ENCODE measurements at places on chromosomes 7 and 10.
A peak's percentile ranks its signal among the peaks of the same experiment; 100 is the strongest.

DNA sequence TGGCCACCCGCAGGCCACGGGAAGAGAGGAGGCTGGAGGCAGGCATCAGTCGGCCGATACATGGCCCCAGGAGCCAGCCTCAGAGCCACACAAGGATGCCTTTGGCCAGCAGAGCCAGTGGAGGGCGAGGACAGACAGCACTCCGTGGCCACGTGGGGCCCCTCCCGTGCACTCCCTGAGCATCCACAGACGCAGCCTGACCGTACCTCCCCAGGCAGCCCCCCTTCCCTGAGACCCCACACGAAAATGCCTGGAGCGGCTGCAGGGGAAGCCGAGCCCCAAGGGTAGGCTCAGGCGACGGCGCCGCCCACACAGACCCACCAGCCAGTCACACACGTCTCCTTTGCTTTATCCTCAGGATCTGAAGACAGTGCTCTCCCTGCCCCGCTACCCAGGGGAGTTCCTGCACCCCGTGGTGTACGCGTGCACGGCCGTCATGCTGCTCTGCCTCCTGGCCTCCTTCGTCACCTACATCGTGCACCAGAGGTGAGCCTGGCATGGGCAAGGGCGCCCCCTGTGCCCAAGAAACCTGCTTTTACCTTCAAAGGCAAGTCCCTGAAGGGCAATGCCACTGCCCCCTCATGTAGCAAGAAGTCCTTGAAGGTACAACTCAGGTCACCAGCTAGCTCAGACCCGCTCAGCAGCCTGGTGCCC, 9.0 kb downstream of the ADGRA1 start:
- no peak for DNase-seq

- no peak for DNase-seq
Observed at GRCh38 chr7:99559175-99559915, 903 bp downstream of the ZNF655 start.

DNA sequence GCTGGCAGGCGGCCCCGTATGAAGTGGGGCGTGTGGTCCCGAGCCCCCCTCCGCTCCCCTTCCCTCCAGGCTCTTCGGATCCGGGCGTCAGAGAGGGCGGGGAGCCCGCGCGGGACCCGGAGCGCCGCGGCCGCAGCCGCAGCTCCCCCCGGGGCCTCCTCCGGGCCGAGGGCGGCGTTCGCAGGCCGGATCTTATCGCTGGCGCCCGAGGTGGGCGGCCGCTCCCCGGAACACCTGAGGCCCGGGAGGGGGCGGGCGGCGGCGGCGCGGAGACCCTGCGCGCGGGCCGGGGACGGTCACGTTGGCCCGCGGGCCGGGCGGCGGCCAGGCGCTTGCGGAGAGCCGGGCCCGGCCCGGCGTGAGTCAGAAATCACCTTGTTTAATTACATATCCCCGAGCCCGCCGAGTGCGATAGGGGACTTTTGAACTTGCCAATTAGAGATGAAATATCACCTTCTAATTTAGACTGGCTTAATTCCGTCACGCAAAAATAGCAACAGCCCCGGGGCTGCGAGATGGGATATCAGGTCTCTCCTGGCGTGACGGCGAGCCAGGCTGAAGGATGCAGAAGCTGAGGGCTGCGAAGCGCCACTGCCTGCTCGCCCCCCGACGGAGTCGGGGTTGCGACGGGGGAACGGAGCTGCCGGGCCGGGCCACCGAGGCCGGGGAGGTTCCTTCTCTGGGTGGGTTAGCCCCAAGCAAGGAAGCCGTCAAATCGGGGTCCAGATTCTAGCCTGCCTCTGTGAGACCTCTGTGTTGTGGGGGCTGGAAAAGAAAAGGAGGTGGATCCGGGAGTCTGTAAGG, 43.4 kb downstream of the LDB3 start:
- peak; percentile 8 for DNase-seq

DNA sequence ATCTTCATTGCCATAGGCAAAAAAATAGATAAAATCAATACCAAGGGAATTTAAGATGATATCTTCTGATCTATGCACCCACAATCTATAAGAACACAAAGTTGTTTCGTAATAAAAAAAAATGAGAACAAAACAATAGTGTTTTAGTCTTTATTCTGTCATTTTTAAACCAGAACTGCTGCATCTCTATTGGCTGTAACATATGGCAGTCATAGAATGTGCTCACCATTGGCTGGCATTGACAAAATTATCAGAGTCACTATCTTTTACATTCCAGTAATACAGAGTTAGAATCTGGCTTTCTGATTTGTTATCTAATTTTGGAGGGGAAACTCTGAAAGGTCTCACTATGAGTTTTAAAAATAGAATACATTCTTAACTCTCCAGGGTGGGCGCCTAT, 138.6 kb upstream of the CCDC6 start:
- DNase-seq = no peak

- DNase-seq = no peak
Observed at GRCh38 chr10:126536148-126536547, 134.3 kb downstream of the C10orf90 start.

- no peak for DNase-seq
Observed at GRCh38 chr10:35452847-35453246, 116.5 kb downstream of the CCNY start.

DNA sequence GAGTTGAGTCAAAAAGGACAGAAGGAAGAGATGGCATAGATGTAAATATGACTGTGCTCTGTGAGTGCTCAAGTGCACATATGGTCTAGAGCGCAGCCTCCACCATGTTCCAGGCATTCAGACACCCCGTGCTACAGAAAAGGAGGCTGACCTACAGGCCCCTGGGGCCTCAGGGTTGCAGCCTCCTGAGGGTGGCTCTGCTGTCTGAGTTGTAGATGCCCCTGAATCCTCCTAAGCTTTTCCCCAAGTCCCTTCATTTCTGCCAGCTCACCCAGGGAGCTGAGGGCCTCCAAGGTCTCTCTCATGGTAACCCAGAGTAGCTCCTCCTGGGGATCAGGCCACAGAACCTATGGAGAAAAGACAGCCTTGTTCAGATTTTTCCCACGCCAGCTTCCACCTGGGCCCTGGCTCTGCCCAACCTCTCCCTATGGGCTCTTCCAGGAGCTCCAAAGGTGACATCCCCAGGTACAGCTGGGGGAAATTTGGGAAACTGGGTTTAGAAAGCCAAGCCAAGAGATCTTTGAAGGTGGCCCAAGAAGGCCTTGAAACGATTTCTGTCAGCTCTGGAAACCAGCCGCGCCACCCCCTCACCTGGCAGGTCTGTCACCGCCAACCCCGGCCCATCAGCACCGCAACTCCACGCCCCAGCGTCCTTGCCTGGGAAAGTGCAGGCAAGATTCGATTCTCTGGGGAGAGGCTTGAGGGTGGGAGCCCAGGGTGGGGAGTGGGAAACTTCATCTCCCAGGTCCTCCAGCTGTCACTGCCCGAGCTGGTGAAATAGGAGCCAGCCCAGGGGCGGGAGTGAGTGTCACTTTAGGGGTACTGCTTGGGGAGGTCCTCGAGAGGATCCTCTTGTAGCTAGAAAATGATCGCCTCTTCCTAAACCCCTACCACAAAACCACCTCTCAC, 2.4 kb downstream of the ZNF467 start:
- no peak for DNase-seq

DNA sequence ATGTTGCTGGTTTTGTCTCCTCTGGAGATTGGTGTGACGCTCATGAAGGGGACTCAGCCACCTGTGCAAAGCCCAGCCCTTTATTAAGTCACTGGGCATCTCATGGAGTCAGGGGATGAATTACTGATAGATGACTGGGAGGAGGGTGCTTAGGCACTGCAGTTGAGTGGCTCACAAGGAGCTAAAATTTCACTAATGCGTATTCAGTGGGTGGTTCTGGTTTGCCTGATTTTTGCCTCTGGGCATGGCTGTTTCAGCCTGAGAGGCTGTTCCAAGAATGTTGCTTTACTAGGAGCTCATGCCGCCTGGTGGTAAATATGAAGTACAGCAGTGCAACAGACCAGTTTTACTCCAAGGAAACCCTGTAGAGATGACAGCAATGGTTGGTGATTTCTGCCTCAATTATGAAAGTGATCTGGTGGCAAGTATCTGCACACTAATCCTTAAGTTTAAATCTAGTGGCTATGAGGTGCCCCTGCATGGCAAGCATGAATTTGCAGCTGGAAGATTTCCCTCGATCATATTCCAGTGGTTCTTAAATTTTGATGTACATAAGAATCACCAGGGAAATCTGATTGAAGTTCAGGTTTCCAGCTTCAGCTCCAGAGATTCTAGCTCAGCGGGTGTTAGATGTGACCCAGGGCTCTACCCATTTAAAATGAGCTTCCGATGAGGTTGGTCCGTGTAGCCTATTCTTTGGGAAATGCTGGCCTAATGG, 19.9 kb downstream of the ACTA2 start:
- DNase-seq = peak; percentile 19

GRCh38 chr10:80684259-80684658, 146.6 kb downstream of the SH2D4B start:
- DNase-seq = no peak

- DNase-seq = no peak
Observed at GRCh38 chr10:25300073-25300472, 125.3 kb downstream of the GPR158 start.

DNA sequence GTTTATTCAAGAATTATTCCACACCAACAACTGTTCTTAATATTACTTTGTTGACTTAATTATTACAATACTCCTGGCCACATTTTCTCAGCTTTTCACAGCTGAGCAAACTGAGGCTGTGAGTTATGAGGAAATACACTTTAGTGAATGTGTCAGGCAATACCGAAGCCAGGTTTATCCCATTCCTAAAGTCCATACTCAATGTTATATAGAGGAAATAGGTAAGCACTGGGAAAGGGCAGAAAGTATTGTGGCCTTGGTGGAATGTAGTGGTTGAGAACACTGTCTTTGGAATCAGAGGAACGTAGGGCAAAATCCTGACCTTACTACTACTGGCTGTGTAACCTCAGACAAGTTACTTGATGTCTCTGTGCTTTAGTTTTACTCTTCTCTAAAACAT, 110.8 kb downstream of the CD36 start:
- no peak for DNase-seq

- no peak for DNase-seq
Observed at GRCh38 chr7:141949021-141949420, 2.2 kb upstream of the CLEC5A start.

GRCh38 chr10:60607372-60607771, 170.9 kb upstream of the CDK1 start:
- no peak for DNase-seq

GRCh38 chr7:16212610-16213009, 208.7 kb downstream of the CRPPA start:
- no peak for DNase-seq

- DNase-seq = no peak
Observed at GRCh38 chr10:123236126-123236525, 81.9 kb downstream of the BUB3 start.

DNA sequence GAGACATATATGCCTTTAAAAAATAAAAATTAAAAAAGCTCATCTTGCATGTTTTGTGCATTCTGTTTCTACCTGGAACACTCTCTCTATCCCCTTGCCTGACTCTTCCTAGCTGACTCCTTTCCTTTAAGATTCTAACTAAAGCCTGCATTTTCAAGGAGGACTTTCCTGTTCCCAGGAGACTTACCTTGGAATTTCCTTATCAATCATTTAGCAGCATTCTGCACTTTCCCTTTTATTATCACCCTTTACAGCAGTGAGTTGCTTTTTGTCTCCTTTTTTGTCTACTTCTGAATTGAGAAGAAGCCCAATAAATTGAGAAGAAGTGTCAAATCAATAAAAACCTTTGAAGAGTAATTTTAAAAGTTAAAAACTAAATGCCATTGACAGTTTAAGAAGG, 142.2 kb upstream of the TMEM196 start:
- DNase-seq = no peak

- no peak for DNase-seq
Observed at GRCh38 chr7:139851770-139852481, 22.9 kb downstream of the TBXAS1 start.

GRCh38 chr10:123357421-123357930, 203.3 kb downstream of the BUB3 start:
- no peak for DNase-seq

DNA sequence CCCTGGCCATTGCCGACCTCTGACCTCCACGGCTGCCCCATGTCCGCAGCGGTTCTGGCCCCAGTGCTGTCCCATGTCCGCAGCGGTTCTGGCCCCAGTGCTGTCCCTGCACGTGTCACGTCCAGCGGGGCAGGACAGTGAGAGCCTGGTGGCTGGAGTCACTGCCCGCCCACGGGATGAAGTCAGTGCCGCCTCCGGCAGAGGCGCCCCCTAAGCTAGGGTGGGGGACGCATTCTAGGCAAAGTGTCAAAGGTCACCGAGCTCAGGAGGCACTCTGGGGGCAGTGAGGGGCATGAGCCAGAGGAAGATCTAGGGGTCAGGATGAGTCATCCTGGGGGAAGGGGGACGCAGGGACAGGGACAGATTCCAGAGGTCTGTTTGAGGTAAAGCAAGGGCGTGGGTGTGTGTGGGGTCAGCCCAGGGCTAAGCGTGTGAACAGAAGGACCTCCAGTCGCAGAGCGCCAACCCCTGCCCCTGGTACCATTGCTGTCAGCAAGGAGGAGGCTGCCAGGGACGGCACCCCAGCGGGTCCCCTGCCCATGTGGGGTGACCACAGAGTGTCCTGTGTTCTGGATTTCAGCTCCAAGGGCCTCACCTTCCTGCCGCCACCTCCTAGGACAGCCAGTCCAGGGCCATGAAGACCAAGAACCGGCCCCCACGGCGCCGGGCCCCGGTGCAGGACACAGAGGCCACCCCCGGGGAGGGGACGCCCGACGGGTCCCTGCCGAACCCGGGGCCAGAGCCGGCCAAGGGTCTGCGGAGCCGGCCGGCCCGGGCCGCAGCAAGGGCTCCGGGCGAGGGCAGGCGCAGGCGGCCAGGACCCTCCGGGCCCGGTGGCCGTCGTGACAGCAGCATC, 665 bp downstream of the BHLHA15 start:
- no peak for DNase-seq
